ENCODE measurements at places on chromosomes 3 and 15.
A peak's percentile ranks its signal among the peaks of the same experiment; 100 is the strongest.

GRCh38 chr15:80870893-80871292 lies 91.7 kb downstream of the CEMIP start:
- no peak for DNase-seq

GRCh38 chr15:73346735-73347312 lies 21.9 kb downstream of the HCN4 start:
- DNase-seq = peak; percentile 48

GRCh38 chr15:100229181-100230163 lies 112.3 kb downstream of the ADAMTS17 start:
- no peak for DNase-seq

DNA sequence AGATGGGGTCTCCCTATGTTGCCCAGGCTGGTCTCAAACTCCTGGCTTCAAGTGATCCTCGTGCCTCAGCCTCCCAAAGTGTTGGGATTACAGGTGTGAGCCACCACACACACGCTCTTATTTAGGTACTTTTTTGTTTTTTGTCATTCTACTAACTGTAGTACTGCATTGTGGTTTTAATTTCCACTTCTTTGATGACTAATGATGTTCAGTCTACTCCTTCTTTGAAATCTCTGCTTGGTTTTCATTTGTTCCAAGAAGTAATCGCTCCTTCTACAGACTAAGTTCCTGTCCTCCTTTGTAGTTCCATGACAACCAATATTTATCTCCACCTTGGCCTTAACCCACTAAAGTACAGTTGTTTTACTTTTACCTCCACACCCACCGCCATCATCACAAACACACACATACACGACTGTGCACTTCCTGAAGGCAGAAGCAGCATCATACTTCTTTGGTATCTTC lies 529 bp upstream of the DLEC1 start:
- DNase-seq = peak; percentile 28

Measured in OCI-M1 (cell line).